ENCODE measurements at places on chromosomes 16 and 17.

GRCh38 chr17:337022-337420, 15.6 kb downstream of the RPH3AL start:
- no peak for DNase-seq

GRCh38 chr17:18300725-18301480, 13.9 kb downstream of the TOP3A start:
- DNase-seq: no peak

- DNase-seq: no peak
Observed at GRCh38 chr17:50155115-50155819, 4.8 kb upstream of the PPP1R9B start.

DNA sequence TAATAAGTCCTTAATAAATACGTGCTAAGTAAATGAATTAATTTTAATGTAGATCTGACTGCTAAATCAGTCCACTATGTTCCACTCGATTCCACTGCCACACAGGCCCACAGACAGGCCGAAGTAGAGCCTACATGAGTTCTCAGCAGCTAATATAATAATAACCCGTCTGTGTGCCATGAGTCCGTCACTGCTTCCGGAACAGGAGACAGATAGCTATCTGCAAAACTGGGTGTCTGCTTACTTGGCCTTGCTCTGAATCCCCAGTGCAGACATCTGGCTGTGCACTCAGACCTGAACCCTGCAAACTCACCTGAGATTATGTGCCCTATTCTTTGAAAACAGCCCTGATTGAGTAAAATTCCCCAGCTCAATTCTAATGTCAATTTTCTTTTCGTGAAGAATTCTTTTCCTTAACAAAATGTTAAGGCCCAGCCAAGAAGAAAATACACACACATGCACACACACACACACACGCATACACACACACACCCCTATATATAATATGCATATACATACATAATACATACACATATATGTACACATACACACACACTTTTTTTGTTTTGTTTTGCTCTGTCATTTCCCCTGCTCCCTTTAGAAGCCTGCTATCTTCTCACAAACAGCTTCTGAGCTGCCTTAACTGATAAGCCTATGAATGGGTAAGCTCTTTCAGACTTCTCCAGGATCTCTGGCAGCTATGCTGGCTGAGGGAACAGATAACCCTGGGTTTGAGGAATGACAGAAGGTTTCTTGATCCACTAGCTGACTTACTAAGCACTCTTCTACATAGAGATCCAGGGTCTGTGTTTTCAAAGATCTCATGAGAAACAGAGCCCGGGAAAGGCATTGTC, 39.8 kb upstream of the TOM1L1 start:
- DNase-seq: no peak

DNA sequence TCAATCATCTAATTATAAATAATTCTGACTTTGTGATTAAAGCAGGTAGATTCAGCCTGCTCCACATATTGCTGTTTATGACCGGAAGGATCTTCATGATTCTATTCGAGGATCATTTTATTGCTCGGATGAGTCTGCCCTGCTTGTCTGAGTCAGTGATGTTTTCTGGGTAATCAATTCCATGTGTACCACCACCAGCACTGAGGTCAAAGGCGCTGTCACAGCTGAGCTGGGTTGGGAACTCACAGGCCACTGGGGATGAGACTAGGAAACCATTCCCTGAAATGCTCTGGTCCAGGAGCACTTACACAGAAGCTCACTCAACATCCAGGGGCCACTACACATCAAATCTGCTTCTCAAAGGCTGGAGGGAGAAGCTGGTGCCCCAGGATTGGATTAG, 30.4 kb upstream of the ERN1 start:
- no peak for DNase-seq

GRCh38 chr17:70871180-70871818, 702.0 kb downstream of the KCNJ2 start:
- no peak for DNase-seq

- no peak for DNase-seq
Observed at GRCh38 chr16:12471383-12471782, 332.3 kb downstream of the CPPED1 start.

GRCh38 chr16:85445064-85445778, 167.9 kb upstream of the GSE1 start:
- DNase-seq: peak; percentile 98

- DNase-seq: no peak
Observed at GRCh38 chr17:18008496-18009268, 30.3 kb downstream of the ATPAF2 start.

GRCh38 chr17:66365903-66366302, 63.5 kb downstream of the PRKCA start:
- no peak for DNase-seq

- DNase-seq: no peak
Observed at GRCh38 chr17:41642252-41643156, 18.1 kb upstream of the KRT17 start.

DNA sequence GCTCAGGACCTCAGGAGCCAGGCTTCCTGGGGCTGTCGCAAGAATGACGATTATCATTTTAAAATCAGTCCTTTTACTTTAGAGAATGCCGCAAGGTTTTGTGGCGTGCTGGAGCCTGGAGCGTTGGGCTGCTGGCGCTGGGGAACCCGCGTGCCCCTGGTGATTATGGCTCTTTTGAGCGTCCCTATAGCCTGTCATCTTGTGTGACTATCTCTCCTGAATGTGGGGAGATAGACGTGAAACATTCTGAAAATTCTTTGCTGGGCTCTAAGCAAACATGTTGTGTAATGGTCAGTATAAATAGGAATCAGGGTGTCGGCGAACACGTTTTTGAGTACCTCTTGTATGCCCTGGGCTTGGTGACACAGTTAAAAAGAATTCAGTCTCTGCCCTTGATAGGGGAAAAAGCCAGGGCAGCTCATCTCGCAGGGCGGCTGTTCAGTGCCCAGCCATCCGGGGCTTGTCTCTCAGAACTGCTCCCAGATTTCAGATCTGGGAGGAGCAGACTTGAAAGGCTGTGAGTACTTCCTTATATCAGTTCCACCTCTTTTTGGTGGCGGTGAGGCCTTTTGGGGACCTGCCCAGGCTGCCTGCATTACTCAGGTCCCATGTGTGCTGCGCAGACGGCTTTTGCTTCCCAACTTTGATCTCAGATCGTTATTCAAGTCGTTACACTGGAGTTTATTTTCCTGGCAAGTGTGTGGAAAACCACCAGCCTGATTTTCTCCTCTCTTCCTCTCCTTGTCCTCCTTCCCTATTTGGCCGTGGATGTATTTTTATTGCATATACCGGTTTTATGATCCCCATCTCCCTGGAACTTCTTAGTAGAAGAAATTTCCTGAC, 973 bp downstream of the SLC7A6 start:
- no peak for DNase-seq

DNA sequence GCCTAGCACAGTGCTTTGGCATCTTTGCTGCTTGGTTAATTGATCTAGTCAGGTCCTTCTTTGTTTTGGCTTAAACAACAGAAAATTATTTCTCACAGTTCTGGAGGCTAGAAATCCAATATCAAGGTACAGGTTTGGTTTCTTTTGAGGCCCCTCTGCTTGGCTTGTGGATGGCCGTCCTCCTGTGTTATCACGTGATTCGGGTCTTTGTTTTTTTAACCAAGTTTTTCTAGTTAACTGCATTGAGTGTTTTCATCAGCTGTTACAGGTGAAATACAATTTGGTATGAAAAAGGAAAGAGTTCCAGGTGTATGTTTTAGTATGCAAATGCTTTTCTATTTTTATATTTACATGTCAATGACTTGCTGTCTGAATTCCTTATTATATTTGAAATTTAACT, 2.8 kb downstream of the NLK start:
- DNase-seq: no peak

- DNase-seq: no peak
Observed at GRCh38 chr16:30875871-30876801, 17.7 kb downstream of the BCL7C start.

DNA sequence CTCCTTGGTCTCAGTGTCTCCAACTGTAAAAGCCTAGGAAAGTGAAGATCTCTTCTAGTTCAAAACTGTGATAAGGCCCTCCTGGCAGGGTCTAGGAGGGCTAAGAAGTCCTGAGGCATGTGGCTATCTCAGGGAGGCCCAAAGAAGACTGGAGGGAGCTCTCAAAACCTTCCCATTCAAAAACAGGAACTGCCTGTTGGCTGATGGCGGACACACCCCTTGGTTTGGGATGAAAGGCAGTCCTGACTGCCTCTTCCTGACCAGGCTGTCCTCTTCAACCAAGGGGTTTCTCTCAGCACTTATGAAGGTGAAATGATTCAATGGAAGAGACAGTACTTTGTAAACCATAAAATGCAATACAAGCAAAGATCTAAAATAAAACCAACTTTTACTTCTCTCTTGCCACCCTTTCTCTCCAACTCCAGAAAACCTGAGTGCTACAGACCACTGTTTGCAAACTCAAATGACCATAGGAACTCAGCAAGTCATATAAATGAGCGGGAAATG, 4.7 kb downstream of the ZNF764 start:
- no peak for DNase-seq

GRCh38 chr16:502179-502943, 25.2 kb upstream of the CAPN15 start:
- DNase-seq: no peak

DNA sequence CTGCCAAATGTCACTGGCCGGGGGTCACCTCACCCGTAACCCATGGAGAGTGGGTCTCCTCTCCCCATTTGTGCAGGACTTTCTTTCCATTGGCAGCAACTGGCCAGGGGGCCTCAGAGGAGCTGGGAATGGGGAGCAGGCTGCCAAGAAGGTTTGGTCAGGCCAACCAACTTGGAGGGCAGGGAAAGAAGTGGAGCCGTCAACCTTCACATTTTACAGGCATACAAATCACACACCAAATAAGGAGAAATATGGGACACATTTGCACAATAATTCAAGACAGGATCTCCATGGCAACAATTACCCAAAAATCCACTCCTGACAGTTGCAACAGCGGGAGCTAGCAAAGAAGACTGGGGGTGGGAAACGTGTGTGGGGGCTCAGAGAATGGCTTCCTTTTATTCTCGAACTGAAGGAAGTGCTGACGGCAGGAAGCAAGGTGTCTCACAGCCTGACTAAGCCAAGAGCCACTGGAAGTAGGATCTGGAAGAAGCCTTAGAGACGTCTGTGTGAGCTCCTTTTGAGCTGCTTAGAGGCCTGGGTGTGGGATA, 20.9 kb downstream of the RPRML start:
- DNase-seq: no peak

GRCh38 chr16:55033225-55034156, 102.8 kb downstream of the IRX5 start:
- DNase-seq: no peak

DNA sequence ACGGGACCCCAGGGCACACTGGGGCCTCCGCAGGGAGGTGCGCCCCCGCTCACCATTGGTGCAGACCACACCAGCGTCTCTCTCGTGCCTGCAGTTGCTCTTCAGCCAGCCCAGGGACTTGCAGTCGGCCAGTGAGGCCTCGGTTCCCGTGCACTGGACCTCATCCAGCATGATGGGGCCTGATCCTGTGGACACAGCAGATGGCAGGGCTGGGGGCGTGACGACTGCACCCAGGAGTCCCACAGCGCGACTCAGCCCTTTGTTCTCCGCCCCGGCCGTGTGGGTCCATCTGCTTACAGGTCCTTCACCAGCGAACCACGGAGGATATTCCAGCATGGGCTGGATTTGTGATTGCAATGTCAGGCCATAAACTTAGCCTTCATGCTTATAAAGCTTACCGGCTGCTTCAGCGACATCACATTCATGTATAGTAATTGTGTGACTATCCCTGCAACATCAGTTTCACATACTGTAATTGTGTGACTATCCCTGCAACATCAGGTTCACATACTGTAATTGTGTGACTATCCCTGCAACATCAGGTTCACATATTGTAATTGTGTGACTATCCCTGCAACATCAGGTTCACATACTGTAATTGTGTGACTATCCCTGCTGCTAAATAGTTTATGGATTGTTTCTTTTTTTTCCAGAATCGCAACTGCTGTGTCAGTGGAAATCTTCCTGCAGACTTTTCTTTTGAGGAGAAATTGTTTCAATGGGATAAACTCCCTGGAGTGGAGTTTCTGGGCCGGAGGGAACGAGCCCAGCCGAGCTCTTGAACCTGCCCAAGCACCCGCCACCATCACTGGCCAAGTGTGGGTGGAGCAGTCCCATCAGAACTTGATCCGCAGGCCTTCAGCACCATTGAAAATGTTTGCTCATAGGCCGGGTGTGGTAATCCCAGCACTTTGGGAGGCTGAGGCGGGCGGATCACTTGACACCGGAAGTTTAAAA, 4.8 kb downstream of the LGALS3BP start:
- no peak for DNase-seq

DNA sequence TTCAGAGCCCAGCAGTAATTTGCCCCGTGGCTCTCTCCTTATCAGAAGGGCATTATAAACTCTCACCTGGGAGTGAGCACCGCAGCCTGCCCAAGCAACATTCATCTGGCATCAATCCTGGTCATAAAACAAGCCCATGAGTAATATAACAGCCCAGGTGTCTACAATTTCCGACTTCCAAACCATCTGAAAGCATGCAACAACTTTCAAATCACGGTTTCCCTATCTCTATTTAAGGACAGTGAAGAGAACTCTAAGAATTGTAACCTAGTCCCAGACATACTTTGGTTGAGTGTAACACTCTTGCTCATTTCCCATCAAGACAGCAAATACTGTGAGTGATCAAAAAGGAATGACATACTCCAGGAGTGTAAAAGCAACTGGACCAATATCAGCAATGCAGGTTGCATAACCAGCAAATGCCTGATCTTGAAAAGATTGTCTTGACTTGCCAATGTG, 487.4 kb upstream of the SOX9 start:
- no peak for DNase-seq

- no peak for DNase-seq
Observed at GRCh38 chr16:59783191-59783590, 1049.1 kb upstream of the GOT2 start.

DNA sequence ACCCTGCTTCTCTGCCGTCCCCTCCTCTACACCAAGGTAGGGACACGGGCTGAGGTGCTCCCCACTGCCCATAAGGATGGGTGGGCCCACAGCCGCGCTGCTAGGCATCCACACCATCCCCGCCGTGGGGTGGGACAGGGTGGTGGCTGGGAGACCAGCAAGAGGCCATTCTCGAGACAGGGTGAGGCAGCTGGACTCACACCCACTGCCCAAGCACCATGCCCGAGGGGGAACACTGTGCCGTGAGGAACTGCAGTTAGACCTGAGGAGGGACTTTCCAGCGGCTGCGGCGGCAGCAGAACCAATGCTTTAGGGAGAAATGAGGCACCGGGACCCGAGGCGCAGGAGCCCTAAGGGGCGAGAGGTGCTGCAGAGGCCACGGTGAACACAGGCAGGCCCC, 13.3 kb downstream of the PKD1 start:
- no peak for DNase-seq

Data from NCI-H2081 (cell line).